Airway epithelial cell (primary cell): ENCODE measurements at places on chromosomes 5 and 9. TPM values are rescaled to one million over a fixed set of nuclear protein-coding genes. Genes with fewer than 3 reads are reported as not detected.

Gene GFPT2
- 2.5 and 3.9 TPM in 2 replicates for total RNA-seq

Gene IL17B
- 0.63 TPM in 1 of 2 replicates, not detected in the other for total RNA-seq

Gene MEIKIN
- total RNA-seq, result not detected in 2 replicates

Gene LRRC70
- total RNA-seq, result 0.07 and 2.0 TPM in 2 replicates

Gene DRD1
- not detected in 2 replicates for total RNA-seq

Gene SPINK4
- total RNA-seq, result not detected in 2 replicates

Gene MED27
- total RNA-seq, result 31.2 and 36.0 TPM in 2 replicates

Gene LECT2
- not detected in 2 replicates for total RNA-seq

Gene DMRTA1
- total RNA-seq, result 2.0 and 2.4 TPM in 2 replicates

Gene CHMP5
- total RNA-seq, result 92.7 and 94.4 TPM in 2 replicates

Gene GOLPH3
- 42.2 and 52.8 TPM in 2 replicates for total RNA-seq

Gene IRGM
- not detected in 2 replicates for total RNA-seq

Gene UBE2B
- 9.3 and 17.5 TPM in 2 replicates for total RNA-seq

Gene FBP1
- total RNA-seq, result 0.19 and 0.21 TPM in 2 replicates

Gene PTGR1
- total RNA-seq, result 66.1 and 82.1 TPM in 2 replicates
